Type B pancreatic cell (in vitro differentiated cells): ENCODE measurements at places on chromosomes 1 and 21.
A peak's percentile ranks its signal among the peaks of the same experiment; 100 is the strongest.

GRCh38 chr1:169138866-169139670 is 32.6 kb downstream of the ATP1B1 start:
- no peak for DNase-seq

GRCh38 chr1:33330361-33330890 is 9.5 kb upstream of the A3GALT2 start:
- DNase-seq = no peak

DNA sequence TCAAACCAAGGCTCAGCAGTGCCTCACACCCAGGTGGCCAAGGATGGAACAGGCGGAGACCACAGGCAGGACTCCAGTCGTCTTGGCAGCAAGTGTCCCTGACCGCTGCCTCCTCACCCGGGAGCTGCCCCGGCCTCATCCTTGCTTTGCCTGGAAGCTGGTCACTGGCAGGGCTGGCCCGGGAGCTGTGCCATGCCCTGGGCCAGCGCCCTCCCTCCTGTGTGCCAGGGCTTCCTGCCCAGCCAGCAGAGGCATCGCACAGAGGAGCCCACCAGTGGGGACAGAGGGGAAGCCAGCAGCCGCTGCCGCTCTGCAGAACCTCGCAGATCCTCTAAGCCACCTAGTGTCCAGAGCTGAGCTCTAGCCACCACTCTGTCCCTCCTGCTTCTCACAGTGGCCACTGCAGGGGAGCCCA is 7.8 kb downstream of the CASZ1 start:
- DNase-seq = no peak

- no peak for DNase-seq
These were observed 5.2 kb downstream of the TNFRSF18 start for GRCh38 chr1:1200876-1201810.

- DNase-seq = no peak
These were observed 82.2 kb upstream of the DIRAS3 start for GRCh38 chr1:68132426-68133130.

DNA sequence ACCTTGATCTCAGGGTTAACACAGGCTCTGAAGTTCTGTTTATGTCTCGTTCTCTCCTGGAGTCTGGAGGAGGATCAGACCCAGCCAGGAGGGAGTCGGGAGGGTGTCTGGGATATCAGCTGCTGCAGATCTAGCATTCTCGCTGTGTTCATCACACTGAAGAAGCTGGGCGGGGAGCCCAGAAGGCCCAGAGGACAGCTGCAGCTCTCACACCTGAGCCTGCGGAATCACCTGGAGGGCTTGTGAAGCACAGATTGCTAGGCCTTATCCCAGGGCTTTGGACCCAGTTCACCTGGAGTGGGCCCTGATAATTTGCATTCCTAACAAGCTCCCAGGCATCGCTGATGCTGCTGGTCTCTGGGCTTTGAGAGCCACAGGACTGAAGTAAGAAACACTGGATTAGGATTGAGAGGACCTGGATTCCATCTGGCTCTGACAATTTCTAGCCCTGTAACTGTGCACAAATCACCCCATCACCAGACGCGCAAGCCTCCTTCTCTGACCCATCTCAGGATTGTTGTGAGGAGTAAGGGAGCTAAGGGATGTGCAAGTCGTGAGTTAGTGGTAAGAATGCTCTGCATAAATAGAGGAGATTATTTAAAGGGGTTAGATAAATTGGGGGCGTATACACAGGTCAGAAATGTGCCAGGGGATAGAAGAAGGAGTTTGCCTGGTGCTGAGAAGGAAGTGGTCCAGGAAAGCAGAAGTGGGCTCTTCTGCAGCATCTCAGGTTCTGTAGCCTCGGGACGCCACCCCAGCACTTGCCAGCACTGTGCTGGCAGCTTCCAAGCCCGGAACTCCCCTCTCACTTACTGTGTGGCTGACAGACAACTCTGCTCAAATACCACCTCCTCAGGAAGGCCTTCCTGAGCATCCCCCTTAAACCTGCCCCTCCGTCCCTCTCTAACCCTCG is 19.1 kb downstream of the ABCA4 start:
- no peak for DNase-seq

DNA sequence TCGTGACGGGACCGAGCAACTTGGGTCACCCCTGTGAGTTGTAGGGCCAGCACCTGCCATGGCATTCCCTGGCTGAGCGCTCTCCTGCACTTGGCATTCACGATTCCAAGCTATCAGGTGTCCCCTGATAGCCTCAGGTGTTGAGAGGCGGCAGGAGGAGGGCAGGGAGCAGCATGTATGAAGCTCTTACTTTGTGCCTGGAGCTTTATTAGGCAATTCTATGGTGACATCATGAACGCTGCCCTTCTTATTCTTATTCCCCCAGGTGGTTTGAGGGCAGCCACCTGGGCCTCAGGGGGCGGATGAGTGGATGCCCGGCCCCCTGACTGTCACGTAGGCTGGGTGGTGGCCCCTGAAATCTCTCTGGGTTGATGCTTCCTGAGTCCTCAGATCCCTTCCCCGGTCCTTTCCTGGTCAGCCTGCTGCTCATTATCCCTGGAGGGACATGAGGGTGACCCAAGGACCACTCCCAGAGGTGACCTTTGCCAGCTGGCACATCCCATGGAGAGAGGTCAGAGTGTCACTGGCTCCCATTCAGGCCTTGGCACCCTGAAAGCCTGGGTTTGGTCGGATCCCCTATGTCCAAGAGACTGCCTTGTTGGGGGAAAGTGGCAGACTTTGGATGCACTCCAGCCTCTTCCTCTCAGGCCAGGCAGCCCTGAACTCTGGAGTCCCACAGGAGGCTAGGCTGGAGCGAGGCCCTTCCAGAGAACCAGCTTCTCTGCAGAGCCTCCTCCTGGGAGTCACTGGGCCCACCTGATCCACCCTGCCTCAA is 51.9 kb downstream of the SPSB1 start:
- DNase-seq = no peak

DNA sequence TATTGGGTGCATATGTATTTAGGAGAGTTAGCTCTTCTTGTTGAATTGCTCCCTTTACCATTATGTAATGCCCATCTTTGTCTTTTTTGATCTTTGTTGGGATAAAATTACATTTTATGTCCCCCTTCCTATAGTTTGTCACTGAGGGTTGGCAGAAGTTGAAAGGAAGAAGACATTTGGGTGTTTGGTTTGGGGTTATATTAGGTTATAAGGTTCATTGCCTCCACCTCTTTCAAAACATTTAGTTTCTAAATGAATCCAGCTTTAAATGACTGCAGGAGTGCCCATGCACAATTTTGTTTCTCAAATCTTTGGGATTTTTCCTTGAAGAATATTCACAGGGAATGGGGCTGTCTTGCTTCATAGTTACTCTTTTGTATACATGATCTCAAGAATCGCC is 14.6 kb upstream of the LGALS8 start:
- no peak for DNase-seq

DNA sequence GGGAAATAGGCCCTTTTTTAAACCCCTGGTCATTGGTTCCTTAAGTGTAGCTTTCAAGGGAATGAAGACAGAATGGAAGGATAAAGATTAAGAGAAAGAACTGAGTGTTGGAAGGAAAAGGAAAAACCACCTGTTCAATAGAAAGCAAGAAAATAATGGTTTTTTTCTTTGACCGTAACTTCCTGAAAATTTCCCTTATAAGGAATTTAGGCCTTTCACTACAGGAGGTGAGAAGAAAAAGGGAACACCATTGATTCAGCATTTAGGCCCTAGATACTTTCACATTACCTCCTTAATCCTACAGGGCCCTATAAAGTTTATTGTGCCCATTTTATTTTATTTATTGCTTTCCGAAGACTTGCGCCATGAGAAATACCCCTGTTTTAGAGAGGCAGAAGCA is 18.9 kb downstream of the KPNA6 start:
- no peak for DNase-seq

DNA sequence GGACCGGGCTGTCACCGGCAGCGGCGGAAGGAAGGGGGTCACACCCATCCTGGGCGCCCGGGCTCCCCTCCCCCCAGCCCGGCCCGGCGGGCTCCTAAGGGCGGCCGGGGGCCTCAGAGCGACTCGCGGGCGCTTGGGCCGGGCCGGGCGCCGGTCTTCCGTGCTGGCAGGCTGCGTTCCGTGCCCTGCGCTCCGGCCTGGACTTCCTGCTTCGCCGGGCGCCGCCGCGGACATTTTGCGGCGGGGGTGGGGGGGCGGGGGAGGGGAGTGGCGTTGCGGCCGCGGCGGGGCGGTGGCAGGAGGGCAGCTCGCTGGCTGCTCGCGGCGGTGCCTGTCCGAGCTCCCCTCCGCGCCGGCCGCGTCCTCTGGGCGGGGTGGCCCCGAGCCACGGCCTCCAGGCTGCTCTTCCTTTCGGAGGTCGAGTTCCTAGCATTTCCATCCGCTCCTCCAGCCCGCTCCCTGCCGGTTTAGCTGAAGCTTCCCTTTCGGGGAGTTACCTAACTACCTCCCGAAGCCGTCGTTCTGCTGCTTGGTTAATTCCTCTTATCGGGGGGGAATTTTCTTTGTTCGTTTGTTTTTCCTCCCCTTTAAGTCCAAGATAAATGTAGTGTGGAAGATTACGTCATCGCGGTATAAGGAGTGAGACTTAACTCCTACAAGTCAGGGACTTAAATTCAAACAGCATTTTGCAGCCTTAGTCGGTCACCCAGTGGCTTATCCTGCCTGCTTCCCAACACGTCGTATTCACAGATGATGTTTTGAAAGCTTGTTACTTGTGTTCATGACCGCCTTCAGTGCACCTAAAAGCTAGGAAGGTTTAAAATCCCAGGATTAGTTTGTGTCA is 730 bp downstream of the CDC42 start:
- peak; percentile 76 for DNase-seq

GRCh38 chr1:15399710-15400109 is 10.0 kb upstream of the EFHD2 start:
- DNase-seq = no peak

DNA sequence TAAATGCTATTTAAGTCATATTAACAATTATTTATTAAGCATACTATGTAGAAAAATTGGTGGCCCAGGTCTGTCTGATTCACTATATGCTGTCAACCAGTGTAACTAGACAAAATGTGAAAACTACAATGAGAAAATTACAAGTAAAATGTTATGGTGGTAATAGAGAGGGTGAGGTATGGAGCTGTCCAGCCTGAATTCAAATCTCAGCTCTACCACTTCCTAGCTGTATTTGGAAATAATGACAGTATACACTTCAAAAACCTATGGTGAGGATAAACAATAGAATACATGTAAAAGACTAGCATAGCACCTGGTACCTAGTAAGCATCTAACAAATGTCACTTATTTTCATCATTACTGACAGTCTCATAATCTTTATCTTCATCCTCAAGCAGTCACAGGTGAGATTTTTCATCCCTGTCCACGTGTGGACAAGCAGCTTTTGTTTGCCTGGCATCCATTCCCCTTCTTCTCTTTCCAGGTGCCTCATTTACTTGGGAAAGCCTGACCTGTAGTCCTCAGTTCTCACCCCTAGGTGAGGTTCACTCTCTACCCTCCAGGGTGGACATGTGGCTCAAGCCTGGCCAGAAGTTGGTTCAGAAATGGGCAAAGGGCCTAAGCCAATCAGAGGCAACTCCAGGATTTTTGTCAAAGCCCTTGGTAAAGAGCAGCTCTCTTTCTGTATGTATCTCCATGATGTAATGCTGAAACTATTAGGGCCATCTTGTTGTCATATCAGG is 29.5 kb downstream of the EGLN1 start:
- DNase-seq = no peak

DNA sequence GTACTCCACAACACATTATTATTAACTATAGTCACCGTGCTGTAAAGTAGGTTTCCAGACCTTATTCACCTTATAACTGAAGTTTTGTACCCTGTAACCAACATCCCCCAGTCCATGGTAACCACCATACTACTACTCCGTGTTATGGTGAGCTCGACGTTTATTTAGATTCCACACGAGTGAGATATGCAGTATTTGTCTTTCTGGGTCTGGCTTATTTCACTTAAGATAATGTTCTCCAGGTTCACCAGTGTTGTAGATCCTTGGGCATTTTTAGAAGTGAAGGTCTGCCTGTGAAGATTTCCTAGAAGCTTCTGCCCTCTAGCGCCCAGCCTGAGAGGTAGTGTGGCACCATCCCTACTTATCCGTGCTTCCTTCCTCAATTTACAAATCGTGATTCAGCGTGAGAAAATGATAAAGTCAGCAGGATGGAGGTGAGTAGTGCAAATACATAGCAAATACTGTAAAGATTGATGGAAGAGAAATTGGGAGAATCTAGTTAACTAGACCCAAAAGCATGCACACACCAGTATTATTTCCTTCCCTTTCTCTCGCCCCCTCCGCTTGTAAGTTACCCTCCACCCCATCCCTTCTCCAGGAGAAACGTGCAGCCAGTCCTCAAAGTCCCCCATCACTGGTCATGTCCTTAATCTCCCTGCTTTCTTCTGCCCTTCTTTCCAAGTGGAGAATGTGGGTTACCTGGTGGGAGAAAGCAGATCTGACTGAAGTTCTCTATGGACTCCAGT is 36.0 kb upstream of the DISC1 start:
- no peak for DNase-seq

DNA sequence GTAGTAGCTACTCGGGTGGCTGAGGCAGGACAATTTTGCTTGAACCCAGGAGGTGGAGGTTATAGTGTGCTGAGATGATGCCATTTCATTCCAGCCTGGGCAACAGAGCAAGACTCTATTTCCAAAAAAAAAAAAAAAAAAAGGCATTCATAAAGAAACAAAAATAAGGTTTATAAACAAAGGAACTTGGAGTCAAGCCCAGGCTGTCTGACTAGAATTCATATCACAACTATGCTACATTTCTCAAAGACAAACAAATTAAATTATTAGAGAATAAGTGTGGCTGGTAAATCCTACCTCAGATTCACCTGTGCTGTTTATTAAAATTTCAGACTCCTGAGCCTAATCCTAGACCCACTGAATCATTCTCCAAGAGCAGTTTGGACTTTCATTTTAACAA is 4.2 kb downstream of the GCLM start:
- DNase-seq = no peak

- DNase-seq = no peak
These were observed 59.3 kb upstream of the PTGFRN start for GRCh38 chr1:116850436-116850835.

DNA sequence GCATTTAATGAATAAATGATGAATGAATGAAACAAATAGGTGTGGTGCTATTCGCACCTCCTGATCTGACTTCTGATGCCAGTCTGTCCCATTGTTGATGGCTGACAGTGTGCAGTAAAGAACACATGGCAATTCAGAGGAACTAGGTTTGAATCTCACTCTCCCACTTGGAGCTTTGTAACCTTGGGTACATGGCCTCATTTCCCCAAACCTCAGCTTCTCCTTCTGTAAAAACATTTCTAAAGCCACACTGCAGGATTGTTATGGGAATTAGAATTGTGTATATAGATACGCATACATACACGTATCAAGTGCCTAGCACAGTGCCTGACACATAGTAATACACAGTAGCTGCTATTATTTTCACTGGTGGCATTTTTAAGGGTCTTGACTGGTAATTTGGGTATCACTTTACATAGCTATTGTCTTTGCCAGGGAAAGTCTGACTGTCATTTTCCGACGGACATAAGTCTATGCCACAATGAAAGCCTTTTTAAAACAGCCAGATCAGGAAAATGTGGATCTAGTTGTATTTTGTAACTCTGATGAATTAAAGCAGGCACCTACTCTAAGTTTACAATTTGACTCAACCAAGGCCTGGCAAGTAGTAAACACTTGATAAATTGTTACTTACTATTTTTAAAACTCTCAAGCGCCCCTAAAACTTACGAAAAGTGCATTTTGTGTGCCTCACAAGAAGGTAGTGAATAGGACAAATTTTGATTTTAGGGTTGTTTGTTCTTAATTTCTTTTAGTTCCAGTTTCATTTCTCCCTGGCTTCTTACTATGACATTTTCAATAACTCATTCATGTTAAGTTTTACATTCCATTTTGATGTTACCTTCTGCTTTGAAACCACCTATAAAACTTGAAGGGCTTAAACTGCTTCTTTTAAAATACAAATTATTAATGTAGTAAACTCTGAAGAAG is 164.4 kb downstream of the SDCCAG8 start:
- DNase-seq = no peak

GRCh38 chr1:78060857-78061563 is 15.2 kb downstream of the GIPC2 start:
- no peak for DNase-seq
